NCI-H2171 (cell line): ENCODE measurements at places on chromosomes 2 and 18.
A peak's percentile ranks its signal among the peaks of the same experiment; 100 is the strongest.

- DNase-seq: no peak
These were observed 10.1 kb upstream of the ROCK2 start for GRCh38 chr2:11354363-11355154.

DNA sequence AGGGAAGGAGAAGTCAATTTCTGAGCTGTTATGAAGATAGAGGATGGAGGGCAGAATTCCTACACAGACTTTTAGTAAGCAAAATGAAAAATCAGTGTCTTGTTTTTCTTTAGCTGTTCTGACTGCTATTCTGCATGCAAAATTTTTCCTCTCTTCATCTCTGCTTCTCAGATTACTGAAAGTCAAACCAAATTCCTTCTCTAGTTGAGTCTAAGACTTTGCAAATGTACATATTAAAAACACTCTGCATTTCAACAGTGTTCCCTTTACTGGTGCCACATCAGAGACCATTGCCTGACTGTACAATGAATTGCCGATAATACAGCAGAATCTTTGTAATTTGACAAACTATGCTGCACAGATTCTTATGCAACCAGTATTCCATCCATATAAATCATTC lies 198.8 kb downstream of the EXOC6B start:
- no peak for DNase-seq

GRCh38 chr2:208183526-208183925 lies 6.3 kb downstream of the C2orf80 start:
- DNase-seq: no peak

- no peak for DNase-seq
These were observed 30.0 kb downstream of the SCTR start for GRCh38 chr2:119494163-119494790.

DNA sequence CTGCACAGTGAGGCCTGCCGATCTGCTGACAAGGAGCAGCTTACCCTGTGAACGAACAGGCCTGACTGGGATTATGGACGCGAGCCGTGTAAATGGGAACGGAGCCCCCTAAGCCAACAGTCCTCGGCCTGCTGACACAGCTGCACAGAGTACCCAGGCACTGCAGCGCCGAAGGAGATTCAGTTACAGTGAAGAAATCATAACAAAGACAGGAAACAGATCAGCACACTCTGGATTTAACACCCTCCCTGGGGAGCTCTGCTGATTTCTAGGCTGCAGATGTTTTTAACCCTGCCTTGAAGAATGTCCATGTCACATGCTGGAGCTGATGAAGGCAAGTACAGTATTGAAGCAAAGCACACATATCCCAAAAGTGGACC lies 43.4 kb downstream of the COLEC12 start:
- DNase-seq: peak; percentile 70
